Upper lobe of right lung (tissue), 1 donor: ENCODE measurements at places on chromosomes 4 and X.

GRCh38 chr4:149555146-149555545, 260.5 kb downstream of the IQCM start:
- no peak overlapping the region for H3K4me3 ChIP-seq
- no peak overlapping the region for H3K27ac ChIP-seq
- no peaks in the 10 kb centered on the region for H3K4me1 ChIP-seq
- no peaks in the 10 kb centered on the region for H3K36me3 ChIP-seq
- no peak for DNase-seq

- H3K4me3 ChIP-seq: no peak overlapping the region
- no peaks in the 10 kb centered on the region for H3K4me1 ChIP-seq
- no peaks in the 10 kb centered on the region for H3K27me3 ChIP-seq
- H3K36me3 ChIP-seq: peaks cover 80% of the 10 kb centered on the region
Measured at GRCh38 chr4:13570916-13571315, 26.6 kb upstream of the NKX3-2 start.

DNA sequence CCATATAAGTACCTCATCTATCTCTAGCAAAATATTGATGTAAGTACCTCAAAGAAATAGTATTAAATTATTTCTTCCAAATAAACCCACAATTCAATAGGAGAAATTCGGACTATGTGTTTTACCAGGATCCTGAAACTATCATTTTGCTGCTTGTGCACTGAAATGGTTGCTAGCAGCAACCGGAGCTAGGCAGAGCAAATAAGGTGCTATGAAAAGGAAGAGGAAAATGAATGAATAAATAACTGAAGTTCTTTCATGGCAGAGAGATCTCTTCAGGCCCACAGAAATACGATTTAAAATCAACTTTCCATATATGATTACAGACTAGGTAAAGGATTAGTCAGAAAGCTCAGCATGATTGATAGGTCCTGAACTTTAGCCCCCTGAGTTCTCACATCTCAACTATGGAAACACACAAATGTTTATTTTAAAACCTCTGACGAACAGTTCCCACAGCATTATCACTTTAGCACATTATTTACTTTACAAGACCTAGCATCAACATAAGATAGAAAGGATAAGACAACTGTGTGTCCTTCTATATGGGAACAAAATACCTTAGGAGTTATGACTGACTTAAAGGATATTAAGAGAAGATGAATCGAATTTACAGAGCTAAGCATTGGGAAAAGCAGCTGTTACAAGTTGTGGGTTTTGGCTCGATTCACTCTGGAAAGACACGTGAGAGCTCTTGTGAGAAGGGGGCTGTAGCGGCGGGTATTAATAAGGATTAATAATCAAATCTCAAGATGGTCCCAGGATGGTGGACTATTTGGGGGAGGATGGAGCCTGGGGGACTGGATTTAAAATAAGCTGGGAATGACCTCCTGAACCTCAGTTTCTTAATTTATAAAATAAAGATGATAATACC, 104.3 kb downstream of the CORIN start:
- no peaks in the 10 kb centered on the region for H3K27me3 ChIP-seq
- no peak overlapping the region for H3K4me3 ChIP-seq
- no peak overlapping the region for H3K27ac ChIP-seq
- H3K4me1 ChIP-seq: no peaks in the 10 kb centered on the region

DNA sequence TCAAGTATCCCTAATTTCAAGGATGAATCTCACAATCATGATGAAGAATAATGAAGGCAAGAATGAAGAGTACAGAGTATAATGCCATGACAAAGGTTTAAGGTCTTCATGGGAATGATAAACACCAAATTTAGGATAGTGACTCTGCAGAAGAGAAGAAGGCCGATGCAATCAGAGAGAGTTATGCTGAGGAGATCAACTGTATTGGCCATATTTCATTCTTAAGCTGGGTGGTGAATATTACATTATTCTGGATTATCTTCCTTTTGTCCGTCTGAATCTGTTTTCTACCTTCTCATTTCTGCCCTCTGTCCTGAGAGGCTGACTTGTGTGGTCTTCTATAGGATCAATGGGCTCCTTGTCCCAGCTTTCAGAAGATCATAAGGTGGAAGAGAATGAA, 7.8 kb upstream of the METAP1 start:
- H3K27me3 ChIP-seq: no peaks in the 10 kb centered on the region
- no peaks in the 10 kb centered on the region for H3K4me1 ChIP-seq
- H3K36me3 ChIP-seq: no peaks in the 10 kb centered on the region
- no peak overlapping the region for H3K27ac ChIP-seq

DNA sequence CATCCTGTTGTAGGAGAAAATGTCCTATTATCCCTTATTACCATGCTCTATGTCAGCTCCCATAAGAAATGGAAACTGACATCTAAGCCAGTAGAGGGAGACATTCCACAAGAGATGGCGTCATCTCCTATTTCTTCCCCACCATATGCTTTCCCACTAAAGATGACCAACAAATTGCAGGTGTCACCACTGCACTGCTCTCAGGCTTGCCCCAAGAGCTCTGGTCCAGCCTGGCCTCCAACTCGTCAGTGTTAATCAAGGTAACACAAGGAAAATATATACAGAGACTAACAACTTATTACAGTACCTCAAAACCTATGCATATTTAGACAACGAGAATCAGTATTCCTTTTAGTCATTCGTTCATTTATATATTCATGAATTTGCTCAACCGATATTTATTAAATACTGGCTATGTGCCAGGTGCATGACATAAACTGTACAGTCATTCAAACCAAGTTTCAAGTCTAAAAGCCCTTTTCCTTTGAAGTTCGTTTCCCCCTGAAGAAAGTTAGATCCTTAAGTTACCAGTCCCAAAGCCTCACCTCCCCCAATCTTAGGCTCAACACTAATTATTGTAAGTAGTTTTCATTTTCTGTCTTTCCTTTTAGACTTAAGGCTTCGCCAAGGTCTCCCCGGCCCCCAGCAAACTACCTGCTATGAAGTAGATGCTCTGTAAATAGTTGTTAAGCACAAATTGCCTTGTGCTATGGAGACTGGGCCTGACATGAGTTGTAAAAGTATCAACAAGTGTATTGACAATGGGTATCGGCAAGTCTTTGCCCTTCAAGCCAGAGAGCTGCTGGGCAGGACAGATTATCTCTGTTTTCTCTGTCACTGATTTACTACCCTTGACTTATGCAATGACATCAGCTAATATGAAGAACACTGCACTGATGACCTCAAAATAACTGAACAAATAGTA, 3.1 kb upstream of the FGB start:
- H3K27ac ChIP-seq: no peak overlapping the region
- H3K27me3 ChIP-seq: no peaks in the 10 kb centered on the region
- H3K4me3 ChIP-seq: no peak overlapping the region
- H3K36me3 ChIP-seq: no peaks in the 10 kb centered on the region
- no peak for DNase-seq
